ENCODE measurements at places on chromosomes 6 and 20. TPM values are rescaled to one million over a fixed set of nuclear protein-coding genes. Genes with fewer than 3 reads are reported as not detected.
A peak's percentile ranks its signal among the peaks of the same experiment; 100 is the strongest.

Gene C6orf58
- total RNA-seq, result not detected

Gene SNX9
- total RNA-seq, result 45.7 TPM

DNA sequence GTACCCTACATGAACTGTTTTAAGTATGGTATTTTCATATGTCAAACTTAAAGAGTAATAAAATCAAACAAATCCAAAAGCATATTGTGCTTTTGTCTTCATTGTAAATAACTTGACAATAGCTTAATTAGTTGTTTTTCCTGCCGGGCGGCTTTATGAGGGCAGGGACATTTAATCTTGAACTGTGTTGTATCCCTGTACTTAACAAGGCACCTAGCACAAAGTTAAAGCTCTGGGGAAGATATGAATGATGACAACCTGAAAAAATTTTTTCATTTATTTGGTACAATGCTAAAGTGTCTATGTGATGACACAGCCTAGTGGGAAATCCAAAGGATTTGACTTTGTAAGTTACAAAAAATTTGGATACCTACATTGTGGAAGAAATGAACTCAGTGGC is 502 bp upstream of the HACE1 start:
- no peaks in the 10 kb centered on the region for H3K36me3 ChIP-seq
- no peak overlapping the region for H3K27ac ChIP-seq
- peak overlapping the region; percentile 80 for H3K4me3 ChIP-seq
- peaks cover 8% of the 10 kb centered on the region for H3K4me1 ChIP-seq
- no peaks in the 10 kb centered on the region for H3K27me3 ChIP-seq
- DNase-seq, result no peak

Gene RNF114
- 64.2 TPM for total RNA-seq

Gene CST4
- not detected for total RNA-seq

Gene HEY2
- 2.1 TPM for total RNA-seq

DNA sequence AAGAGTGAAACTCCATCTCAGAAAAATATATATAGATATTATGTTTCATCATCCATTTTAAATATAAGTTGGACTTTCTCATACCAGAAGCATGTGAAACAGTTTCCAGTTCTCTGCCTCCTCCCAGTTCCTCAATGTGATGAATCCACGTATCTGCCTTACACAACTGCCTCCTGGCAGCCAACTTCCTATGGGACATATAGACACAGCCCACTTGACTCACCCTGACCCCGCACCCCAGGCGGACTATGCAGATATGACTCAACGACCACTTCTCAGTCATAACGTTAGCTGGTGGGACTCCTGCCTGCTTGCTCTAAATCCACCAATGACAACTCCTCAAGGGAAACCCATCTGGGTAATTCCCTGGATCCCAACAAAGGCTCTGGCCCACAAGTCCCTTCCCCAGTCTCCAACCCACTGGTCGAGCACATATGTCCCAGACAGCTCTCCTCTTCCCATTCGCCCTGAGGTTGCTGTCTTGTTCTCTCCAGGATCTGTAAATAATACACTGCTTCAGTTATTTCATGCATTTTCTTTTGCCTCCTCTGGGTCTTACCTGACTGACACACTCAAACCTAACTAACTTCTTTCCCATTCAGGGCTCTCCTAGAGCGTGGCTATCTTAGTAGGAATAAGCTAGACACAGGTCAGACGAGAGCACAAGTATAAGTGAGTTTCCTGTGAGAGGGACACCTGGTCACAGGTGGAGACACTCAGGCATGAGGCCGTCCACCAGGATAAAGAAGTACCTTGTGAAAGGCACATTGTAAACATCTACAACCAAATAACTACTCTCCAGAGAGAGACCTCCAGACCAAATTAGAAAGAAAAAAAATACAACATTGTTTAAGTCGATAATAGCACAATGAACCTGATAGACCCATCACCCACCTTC is 548.5 kb downstream of the CD83 start:
- peaks cover 17% of the 10 kb centered on the region for H3K4me1 ChIP-seq
- peaks cover 9% of the 10 kb centered on the region for H3K27me3 ChIP-seq

Gene EPB41L1
- total RNA-seq, result 54.1 TPM

GRCh38 chr6:52998603-52999002 is 3.5 kb upstream of the GSTA4 start:
- H3K4me1 ChIP-seq, result peaks cover 3% of the 10 kb centered on the region
- DNase-seq, result no peak
- H3K36me3 ChIP-seq, result no peaks in the 10 kb centered on the region
- H3K27ac ChIP-seq, result no peak overlapping the region

DNA sequence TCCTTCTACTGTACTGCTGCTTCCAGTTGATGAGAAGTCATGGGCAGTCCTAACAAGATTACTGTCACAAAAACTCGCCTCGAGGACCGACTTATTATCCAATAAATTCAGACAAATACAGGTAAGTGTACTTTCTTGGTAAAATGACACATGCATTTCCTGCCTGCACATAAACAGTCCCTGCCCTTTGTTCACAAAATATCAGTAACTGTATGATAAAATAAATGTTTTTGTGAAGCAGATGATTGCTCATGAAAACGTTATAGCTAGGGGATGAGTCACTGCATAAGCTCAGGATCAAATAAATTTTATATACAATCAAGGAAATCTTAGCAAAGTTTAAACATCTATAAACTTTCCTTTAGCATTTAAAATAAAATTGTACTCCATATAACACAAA is 164.5 kb upstream of the RIPOR2 start:
- H3K4me3 ChIP-seq, result no peak overlapping the region
- H3K4me1 ChIP-seq, result no peaks in the 10 kb centered on the region
- H3K27me3 ChIP-seq, result no peaks in the 10 kb centered on the region

Gene SLA2
- not detected for total RNA-seq

DNA sequence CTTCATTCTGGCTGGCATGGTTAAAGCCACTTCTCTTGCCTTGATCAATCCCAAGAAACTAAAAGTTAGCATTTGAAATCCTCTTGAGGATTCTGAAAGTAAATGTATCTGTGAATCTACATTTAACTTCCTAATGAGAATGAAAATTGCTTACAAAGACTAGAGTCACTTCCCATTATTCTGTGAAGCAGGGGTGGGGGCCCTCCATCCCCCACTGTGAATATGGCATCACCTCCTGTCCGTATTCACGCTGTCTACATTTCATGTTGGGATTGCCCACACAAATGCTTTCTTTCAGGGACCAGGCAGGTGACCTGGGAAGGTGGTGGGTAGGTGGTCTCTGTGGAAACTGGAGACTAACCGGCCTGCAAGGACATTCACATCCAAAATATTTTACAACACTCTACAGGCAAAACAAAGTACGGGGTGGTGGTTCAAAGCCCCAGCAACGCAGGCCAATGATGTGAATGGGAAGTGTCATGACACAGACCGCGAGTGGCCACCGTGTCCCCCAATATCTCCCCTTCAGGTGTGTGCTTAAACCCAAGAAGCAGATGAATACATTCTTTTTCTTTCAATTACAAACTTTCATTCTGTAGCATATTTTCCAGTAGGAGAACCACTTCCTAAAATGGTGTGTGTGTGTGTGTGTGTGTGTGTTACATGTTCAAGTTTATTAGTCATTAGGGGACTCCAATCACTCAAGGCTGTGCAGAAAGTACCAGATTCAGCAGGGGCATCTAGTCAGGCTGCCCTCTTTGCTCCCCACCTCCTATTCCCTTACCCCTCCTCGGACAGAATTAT is 132.2 kb downstream of the PRND start:
- no peak overlapping the region for H3K4me3 ChIP-seq
- DNase-seq, result no peak
- no peak overlapping the region for H3K27ac ChIP-seq

Gene OPRM1
- total RNA-seq, result not detected

Gene BLTP3A
- total RNA-seq, result 27.8 TPM

DNA sequence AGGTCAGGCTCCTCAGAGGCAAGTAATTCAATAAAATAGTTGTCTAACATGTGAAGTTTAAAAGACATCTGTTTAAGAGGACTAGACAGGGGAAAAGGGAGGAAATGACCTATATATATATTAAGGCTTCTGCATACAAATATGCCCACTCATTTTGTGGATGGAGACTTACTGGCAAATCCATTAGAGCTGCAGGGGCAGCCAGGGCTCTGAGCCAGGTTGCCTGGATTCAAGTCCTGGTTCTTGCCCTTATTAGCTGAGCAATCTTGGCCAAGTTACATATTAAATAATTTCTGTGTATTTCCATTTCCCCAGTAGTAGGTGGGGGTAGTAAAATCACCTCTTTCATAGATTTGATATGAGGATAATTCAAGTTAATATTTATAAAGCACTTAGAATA is 287.0 kb upstream of the RIMS1 start:
- DNase-seq, result no peak
- H3K4me1 ChIP-seq, result no peaks in the 10 kb centered on the region
- H3K36me3 ChIP-seq, result no peaks in the 10 kb centered on the region
- H3K4me3 ChIP-seq, result no peak overlapping the region
- no peaks in the 10 kb centered on the region for H3K27me3 ChIP-seq

Gene TPMT
- 3.4 TPM for total RNA-seq

- peaks cover 20% of the 10 kb centered on the region for H3K4me1 ChIP-seq
- H3K36me3 ChIP-seq, result no peaks in the 10 kb centered on the region
- no peak overlapping the region for H3K27ac ChIP-seq
- H3K4me3 ChIP-seq, result no peak overlapping the region
These were observed 39.5 kb upstream of the REV3L start for GRCh38 chr6:111522393-111523020.

DNA sequence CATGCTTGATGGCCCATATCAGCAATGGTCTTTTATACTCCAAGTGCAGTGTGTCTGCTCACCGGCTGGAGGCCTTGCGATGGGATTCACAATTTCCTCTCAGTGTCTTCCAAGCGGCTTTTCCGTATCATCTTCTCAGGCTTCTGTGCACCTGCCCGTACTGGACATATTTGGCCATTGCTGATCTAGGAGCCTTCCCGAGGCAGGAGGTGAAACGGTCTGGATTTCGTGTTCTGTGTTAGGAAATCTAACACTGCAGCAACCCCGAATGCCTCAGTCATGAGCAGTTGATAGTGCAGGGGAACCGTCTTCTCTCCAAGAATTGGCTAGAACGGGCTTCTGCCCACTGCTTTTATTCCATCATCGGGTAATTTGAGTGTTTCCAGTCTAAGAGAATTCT is 60.5 kb downstream of the PPP1R14C start:
- H3K4me1 ChIP-seq, result peaks cover 5% of the 10 kb centered on the region
- no peak overlapping the region for H3K27ac ChIP-seq
- H3K36me3 ChIP-seq, result no peaks in the 10 kb centered on the region
- no peak for DNase-seq
- H3K4me3 ChIP-seq, result no peak overlapping the region
- H3K27me3 ChIP-seq, result peaks cover 6% of the 10 kb centered on the region

Gene MAD2L1BP
- 38.8 TPM for total RNA-seq

Gene GABBR1
- 158 TPM for total RNA-seq

GRCh38 chr20:44651434-44651683 is 140 bp downstream of the ADA start:
- no peak overlapping the region for H3K4me3 ChIP-seq
- H3K27ac ChIP-seq, result no peak overlapping the region
- DNase-seq, result no peak
- peaks cover 20% of the 10 kb centered on the region for H3K27me3 ChIP-seq

GRCh38 chr6:98590136-98590681 is 244.2 kb upstream of the POU3F2 start:
- no peak overlapping the region for H3K4me3 ChIP-seq
- DNase-seq, result peak; percentile 13
- peaks cover 21% of the 10 kb centered on the region for H3K4me1 ChIP-seq
- H3K27ac ChIP-seq, result no peak overlapping the region
- H3K27me3 ChIP-seq, result no peaks in the 10 kb centered on the region
- H3K36me3 ChIP-seq, result no peaks in the 10 kb centered on the region

Gene PAQR8
- 2.7 TPM for total RNA-seq

DNA sequence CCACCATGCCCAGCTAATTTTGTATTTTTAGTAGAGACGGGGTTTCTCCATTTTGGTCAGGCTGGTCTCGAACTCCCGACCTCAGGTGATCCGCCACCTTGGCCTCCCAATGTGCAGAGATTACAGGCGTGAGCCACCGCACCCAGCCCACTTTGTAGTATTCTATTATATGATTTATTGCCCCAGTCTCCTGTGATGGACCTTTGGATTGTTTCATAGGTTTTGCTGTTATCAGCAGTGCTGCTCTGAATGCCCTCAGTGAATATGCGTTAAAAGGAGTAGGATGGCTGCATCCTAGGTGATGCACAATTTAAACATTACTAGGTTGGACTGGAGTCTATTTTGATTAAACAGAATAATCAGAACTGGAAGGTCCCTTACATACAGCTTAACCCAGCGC is 10.3 kb downstream of the ID1 start:
- H3K27me3 ChIP-seq, result peaks cover 20% of the 10 kb centered on the region
- no peak overlapping the region for H3K27ac ChIP-seq
- H3K36me3 ChIP-seq, result no peaks in the 10 kb centered on the region
- no peaks in the 10 kb centered on the region for H3K4me1 ChIP-seq
- H3K4me3 ChIP-seq, result no peak overlapping the region
- DNase-seq, result no peak

Gene GATA5
- 1.3 TPM for total RNA-seq

DNA sequence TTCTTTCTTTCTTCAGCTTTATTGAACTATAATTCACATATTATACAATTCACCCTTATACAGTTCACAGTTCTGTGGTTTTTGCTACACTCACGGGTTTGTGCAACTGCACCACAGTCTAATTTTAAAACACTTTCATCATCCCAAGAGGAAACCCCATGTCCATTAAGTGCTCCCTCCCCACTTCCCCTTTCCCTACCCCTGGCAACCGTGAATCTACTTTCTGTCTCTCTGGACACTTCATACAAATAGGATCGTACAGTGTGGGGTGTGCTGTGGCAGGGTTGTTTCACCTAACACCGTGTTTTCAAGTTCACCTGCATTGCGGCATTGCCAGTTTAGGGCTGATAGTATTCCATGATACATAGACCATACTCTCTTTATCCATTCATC is 118.8 kb downstream of the PHACTR3 start:
- H3K36me3 ChIP-seq, result no peaks in the 10 kb centered on the region
- H3K4me3 ChIP-seq, result peak overlapping the region; percentile 75
- peaks cover 38% of the 10 kb centered on the region for H3K4me1 ChIP-seq
- peaks cover 18% of the 10 kb centered on the region for H3K27me3 ChIP-seq
- peak overlapping the region; percentile 87 for H3K27ac ChIP-seq
- DNase-seq, result no peak

Gene SMPDL3A
- total RNA-seq, result 10.0 TPM

DNA sequence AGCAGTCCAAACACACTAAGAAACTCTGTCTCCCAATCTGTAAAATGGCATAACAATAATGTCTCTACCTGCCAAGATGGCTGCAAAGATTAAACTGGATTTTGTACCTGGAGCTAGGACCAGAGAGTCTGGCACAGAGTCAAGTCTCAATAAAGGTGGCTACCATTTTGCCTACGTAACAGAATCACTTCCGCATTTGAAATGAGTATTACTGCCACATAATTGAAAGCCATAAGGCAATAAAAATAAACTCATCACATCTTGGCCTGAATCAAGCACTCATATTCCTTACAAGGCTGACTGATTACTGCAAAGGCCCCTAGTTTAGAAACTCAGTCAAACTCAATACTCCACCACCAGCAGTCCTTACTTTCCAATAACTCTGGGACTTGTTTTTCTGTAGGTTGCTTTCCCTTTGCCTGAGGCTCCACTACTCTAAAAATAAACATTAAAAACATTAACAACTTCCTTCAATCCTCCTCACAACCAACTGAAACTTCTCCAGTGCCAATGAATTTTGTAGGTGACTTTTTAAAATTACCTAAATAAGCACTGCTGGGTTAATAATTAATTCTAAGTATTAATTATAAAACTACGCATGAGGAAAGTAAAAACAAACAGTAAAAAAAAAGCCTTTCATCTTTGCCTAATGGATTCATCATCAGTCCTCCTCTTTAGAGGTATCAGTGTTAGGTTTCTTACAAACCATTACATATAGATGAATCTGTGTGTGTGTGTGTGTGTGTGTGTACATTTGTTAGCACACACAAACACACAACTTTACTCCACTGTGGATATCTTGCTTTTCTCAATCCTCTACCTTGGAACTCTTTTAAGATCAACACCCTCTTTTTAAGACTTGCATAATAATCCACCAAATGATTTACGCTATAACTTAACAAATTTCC is 3.7 kb downstream of the KIF16B start:
- H3K27ac ChIP-seq, result no peak overlapping the region
- no peaks in the 10 kb centered on the region for H3K36me3 ChIP-seq
- H3K4me1 ChIP-seq, result peaks cover 20% of the 10 kb centered on the region
